ENCODE measurements at places on chromosomes 13 and 19.
A peak's percentile ranks its signal among the peaks of the same experiment; 100 is the strongest.

DNA sequence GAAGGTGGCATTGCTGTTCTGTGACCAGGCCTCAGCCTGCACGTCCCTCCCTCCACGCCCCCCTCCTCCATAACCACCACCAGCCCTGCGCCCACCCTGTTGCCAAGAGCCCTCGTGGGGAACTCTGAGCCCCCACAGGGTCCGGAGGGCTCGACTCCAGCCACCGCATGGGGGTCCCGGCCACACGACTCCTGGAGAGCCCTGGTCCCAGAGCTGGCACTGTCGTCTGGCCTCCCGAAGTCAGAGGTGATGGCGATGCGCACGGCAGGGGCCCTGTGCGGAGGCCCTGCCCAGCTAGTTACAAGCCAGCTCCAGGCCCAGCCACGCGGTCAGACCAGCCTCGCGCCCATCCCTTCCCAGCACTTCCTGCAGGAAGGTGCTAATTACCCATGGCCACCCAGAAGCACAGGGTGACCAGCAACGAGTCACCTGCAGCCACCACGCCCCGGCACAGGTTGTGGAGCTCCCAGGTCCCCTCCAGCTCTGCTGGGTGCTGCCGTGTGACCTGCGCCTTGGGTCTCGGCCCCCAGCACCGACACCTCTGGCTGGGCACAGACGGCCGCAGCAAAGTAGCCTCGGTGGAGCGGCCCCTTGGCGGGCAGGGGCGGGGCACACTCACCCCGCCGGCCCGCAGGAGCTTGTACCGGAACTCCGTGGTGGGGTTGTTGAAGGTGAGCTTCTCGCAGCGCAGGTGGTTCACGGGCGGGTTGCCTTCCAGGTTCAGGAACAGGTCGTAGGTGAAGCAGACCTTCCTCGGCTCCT, 49.6 kb downstream of the MLLT1 start:
- no peak for DNase-seq

GRCh38 chr13:99614465-99614885, 113.2 kb downstream of the TM9SF2 start:
- DNase-seq, result no peak

- no peak for DNase-seq
These were observed 64.2 kb downstream of the CRYL1 start for GRCh38 chr13:20461481-20461859.

GRCh38 chr13:22061806-22062391, 391.0 kb downstream of the FGF9 start:
- no peak for DNase-seq

DNA sequence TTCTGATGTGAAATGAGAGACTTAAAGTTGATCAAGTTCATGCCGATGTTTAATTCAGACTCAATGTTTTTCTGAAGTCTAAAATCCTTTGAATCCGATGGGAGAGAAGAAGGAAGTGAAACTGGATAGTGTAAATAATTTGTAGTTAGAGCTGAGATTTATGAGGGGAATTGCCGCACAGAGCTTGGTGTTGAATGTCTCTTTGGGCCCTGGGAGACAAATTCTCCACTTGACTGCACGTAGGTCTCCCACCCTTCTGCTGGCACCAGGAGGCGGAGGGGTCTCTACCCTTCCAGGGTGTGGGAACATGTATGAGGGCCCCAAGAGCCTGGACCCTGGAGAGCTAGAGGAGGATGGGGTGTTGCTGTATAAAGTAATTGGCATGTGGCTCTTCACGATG, 140.8 kb upstream of the SERP2 start:
- no peak for DNase-seq

GRCh38 chr19:41619018-41619556, 7.8 kb downstream of the CEACAM4 start:
- peak; percentile 36 for DNase-seq

GRCh38 chr19:54141356-54141755, 3.8 kb downstream of the CNOT3 start:
- no peak for DNase-seq

DNA sequence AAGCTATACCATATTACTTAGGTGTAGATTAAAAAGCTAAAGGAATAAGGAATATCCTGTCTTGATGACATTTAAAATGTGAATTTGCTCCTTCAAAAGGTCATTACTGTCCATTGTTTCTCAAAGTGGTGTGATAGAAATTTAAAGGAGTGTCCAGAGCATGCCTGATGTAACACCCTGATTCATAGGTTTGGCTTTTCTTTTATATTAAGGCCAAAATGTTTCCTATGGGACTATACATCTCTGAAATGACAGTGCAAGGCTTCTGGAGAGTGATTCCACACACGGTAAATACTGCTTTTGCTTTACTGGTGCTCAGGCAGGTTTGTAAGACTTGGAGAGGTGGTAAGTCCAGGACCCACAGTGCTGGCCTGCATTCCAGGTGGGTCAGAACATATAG, 289.9 kb downstream of the RFC3 start:
- DNase-seq, result no peak

DNA sequence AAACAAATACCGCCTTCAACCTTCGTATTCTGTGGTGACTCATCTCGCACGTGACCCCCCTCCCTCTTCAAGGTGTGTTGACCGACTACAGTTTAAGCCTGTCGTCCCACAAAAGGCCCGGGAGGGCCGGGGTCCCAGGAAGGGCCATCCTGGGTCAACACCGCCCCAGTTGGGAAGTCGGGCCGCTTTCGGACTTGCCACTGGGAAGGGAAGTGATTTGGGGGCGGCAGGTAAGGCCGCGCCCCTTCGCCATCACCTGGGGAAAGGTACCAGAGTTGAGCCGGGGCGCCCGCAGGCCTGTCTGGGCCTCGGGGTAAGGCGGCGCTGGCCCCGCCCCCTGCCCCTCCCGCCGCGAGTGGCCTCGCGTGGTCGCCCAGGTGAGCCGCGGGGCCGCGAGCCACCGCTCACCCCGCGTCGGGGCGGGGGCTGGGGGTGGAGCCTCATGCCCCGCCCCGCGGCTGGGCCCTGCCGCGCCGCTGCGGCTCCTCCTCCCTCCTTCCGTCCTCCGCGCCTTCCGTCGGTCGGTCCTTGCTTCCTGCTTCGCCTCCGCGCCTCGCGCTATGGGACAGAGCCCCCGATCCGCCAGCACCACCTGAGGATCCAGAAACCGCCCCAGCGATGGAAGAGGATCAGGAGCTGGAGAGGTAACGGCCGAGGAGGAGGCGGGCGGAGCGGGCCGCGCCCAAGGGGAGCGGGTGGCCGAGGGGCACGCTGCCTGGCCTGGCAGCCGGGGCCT, at the start of gene POLR1D:
POLR1D (plus strand) TSS at position 527 of the 736 bp plus-strand sequence; CDS start at position 619, 92 bp downstream.
- DNase-seq, result peak; percentile 91

DNA sequence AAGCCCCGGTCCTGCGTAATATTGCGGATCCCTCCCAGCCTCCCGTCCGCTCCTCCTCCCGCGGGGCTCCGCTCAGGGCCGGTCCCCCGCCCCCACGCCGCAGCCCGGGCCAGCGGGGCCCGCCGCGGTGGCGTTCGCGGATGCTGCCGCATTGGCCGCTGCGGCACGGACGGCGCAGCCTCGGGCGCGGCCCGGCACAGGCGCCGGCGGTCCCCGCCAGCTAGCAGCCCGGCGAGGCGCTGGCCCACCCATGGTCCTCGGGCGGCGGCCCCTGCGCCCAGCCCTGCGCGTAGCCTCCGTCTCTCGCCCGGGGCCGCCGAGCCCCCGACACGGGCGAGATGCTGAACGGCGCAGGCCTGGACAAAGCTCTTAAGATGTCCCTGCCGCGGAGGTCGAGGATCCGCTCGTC, at the start of gene ATP8A2:
ATP8A2 (plus strand) TSS at position 100 of the 409 bp plus-strand sequence; CDS start at position 339, 239 bp downstream.
- no peak for DNase-seq

GRCh38 chr13:98480915-98481877, 95.7 kb downstream of the STK24 start:
- no peak for DNase-seq

DNA sequence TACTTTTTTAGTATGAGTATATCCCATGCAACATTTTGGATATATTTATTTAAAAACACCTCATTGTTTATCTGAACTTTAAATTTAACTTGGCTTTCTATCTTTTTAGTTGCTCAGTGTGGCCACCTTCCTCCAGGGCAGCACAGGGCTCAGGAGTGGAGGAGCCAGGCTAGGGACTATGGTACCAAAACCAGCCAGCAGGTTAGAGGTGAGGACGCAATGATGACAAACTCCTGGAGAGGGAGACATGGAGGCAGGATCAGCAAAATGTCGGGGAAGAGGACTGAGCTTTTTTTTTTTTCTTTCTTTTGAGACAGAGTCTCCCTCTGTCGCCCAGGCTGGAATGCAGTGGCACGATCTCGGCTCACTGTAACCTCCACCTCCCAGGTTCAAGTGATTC, 29.6 kb upstream of the CALM3 start:
- peak; percentile 4 for DNase-seq

DNA sequence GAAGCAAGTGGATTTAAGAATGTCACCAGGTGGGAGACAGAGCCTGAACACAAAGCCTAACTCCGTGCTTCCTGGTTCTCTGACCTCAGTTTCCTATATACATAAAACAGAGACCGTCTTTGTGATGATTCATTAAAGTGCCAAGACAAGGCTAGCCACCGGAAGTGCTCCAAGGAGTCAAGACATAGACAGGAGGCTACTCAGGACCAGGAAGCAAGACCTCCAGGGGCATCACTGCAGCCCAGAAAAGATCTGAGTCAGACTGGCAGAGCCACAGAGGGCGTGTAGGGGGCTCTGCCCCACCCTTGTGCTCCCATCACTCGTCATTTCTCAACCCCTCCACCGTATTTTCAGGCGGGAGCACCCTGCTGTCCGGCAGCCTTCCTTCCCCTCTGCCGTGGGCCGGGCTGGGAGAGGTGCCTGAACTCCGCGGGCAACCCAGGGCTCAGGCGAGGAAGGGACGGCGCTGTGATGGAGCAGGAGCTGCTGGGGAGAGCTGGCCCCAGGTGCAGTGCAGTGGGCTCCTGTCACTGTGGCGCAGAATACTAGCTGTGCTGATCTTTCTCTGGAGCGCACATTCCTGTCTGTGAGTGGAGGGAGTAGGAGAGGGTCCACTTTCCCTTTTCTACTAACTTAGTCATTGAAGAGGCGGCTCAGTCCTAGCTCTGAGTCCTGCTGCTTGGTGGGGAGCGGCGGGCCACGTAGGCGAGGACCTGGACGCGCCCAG, 134.7 kb upstream of the GPR12 start:
- DNase-seq, result no peak

- DNase-seq, result peak; percentile 32
These were observed 7.1 kb upstream of the PDE4C start for GRCh38 chr19:18233224-18233825.

- no peak for DNase-seq
These were observed 18.9 kb downstream of the ZNF563 start for GRCh38 chr19:12314553-12314952.

GRCh38 chr13:79528759-79529191, 47.8 kb downstream of the NDFIP2 start:
- DNase-seq, result no peak

DNA sequence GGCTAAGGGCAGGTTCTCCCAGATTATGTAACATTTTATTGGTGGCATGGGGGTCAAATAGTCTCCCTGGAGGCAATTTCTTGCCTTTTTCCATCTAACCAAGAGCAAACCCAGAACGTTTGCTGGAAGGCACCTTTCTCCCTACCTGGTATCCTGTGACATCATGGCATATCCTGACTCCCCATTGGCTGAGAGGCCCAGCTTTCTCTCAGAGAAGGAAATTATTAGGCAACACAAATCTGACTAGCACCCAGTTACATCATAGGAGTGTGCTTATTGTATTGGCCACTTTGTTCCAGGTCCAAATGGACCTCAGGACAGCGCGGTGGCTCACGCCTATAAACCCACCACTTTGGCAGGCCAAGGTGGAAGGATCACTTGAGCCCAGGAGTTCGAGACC, 13.0 kb downstream of the NTN5 start:
- no peak for DNase-seq

GRCh38 chr19:35903550-35904179, 1.3 kb downstream of the HCST start:
- DNase-seq, result peak; percentile 96

- DNase-seq, result no peak
These were observed 22.1 kb downstream of the FBN3 start for GRCh38 chr19:8127311-8127710.

GRCh38 chr13:108408672-108409071, 139.2 kb downstream of the TNFSF13B start:
- no peak for DNase-seq

DNA sequence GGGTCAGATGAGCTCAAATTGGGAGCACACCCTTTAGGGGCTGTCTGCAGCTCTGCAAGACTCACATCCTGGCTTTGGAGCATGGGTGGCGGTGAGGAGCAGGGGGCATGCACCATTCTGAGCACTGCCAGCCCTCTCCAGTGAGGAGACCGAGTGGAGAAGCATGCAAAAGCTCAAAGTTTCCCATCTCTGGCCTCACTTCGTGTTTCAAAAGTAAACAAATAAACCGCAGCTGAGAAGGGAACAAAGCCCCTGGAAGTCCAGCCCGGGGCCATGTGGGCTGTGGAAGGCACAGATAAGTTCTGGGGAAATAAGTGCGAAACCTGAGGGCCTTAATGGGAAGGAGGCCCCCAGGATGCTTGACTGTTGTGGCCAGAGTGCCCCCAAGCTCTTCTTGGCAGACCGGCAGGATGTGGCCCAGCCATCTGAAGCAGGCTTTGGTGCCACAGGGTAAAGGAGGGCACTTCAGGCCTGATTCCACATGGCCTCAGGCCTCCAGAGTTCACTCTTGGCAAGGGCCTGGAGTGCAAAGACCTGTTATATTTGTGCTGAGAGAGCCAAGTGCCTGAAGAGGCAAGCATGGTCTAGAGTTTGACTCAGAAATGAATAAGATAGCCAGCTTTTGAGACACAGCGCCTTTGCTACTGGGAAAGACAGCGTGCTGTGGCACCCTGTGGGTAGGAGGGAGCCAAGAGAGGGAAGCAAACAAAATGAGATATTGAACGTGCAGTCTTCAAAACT, 1.2 kb downstream of the MEDAG start:
- DNase-seq, result no peak

DNA sequence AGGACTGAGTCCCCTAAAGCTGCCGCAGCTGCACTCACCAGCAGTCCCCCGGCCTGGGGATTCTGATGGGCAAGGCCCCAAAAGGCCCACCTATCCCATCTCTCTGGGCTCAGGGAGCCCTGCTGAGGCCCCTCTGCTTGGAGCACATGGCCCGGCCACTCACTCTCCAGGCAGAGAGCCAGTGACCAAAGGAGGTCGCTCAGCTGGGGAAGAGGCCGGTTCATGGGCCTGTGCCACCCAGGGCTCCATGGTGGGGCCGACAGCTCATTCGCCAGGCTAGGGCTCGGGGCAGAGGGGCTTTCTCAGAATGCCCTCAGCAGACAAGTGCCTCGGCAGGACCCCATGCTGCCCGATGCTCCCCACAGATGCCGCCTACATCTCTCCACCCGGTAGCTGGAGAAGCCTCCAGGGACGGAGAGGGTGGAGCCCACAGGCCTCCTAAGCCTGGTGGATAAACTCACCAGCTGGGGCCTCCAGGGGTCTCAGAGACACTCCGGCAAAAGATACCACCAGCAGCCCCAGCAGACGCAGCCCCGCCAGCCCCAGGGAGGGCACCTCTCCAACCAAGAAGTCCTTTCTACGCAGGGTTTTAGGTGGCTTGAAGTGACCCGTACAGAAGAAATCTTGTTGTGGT, 54.4 kb downstream of the MLLT1 start:
- no peak for DNase-seq

GRCh38 chr13:26460648-26461047, 96.8 kb upstream of the WASF3 start:
- DNase-seq, result no peak
